Erythroblast (primary cell): ENCODE measurements at places on chromosomes 1 and 21.

DNA sequence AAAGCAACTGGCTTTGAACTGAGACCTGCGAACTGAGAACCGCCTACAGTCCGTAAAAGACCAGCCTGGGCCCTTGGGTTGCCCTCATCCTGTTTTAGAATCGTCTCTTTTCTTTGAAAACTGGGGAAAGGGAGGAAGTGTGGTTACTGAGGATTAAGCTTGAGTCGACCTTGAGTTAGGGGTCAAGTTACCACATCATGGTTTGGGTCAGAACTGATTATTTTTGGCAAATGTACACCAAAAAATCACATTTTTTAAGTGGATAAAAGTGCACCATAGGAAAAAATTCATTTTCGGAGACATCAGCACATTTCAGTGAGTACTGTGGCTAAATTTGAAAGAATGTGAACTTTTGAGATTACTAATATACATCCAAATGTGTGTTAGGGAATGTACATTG, 76.9 kb upstream of the KAZN start:
- no peak for DNase-seq

- DNase-seq = no peak
Observed at GRCh38 chr1:64265141-64265540, 61.7 kb downstream of the UBE2U start.

DNA sequence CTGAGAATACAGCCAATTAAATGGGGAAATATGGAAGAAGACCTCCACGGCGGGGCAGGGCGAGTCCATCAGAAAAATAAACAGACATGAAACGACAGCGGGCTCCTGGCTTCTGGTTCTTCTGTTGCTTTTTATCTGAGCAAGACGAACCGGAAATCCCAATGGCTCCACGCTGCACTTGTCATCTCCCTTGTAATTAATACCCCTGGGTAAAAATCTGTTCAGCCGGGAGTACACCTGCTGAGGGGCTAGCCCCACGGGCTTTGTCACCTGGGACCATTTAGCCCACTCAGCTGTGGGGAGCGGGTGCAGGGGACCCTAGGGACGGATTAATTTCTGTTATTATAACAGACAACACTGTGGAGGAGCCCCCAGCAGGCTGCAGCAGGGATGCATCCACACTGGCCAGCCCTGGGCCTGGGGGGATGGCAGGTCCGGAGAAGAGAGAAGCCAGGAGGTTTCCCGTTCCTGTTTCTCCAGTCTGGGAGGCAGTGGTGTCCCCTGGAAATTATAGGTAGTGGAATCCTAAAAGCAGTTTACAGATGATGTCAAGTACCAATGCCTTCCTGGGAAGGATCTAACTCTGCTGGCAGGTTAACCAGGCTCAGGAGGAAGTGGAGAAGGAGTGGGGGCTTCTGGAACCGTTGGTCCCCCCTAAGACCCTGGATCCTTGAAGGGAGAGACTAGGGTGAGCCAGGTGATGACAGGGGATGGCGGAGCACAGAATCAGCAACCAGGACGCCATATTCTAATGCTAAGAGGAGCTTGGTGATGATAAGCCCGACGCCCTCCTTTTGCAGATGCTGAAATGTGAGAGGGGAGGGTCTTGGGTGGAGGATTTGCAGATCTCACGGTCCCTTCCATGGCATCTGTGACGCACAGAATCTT, 566.1 kb downstream of the PTPRU start:
- no peak for DNase-seq

- no peak for DNase-seq
Observed at GRCh38 chr21:21084179-21084578, 86.0 kb downstream of the NCAM2 start.

- DNase-seq = no peak
Observed at GRCh38 chr1:30325085-30325935, 398.1 kb downstream of the MATN1 start.

- DNase-seq = no peak
Observed at GRCh38 chr1:30466610-30467009, 256.8 kb downstream of the MATN1 start.

GRCh38 chr1:55654171-55654570, 439.0 kb upstream of the USP24 start:
- DNase-seq = no peak

DNA sequence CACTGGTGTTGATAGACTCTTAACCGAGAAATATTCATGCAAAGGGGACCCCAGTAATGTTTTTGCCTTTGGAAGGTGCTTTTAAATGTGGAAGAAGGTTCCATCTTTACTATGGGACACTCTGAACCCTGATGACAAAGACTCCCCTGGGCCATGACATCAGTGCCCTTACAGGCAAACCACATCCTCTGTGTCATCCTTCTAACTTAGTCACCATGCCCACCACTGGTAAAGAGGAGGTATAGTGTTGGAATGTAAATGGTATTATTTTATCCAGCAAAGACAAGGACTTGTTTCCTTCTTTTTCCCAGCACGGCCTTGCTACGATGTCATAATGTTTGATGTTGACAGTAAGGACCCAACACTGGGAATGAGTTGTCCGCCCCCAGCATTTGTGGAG, 12.6 kb downstream of the METTL13 start:
- peak; percentile 44 for DNase-seq

GRCh38 chr1:221429264-221429663, 312.6 kb downstream of the DUSP10 start:
- no peak for DNase-seq

- no peak for DNase-seq
Observed at GRCh38 chr1:160403244-160403643, 2.9 kb downstream of the VANGL2 start.

DNA sequence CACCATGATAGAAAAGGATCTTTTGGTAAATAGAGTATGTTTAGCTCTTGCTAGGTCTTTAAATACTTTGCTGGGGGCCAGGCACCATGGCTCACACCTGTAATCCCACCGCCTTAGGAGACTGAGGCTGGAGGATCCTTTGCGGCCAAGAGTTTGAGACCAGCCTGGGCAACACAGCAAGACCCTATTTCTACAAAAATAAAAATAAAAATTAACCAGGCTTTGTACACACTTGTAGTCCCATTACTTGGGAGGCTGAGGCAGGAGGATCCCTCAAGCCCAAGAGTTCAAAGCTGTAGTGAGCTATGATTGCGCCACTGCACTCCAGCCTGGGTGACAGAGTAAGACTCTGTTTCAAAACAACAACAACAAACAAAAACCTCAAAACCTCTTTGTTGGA, 1.1 kb upstream of the KCNE2 start:
- DNase-seq = no peak

DNA sequence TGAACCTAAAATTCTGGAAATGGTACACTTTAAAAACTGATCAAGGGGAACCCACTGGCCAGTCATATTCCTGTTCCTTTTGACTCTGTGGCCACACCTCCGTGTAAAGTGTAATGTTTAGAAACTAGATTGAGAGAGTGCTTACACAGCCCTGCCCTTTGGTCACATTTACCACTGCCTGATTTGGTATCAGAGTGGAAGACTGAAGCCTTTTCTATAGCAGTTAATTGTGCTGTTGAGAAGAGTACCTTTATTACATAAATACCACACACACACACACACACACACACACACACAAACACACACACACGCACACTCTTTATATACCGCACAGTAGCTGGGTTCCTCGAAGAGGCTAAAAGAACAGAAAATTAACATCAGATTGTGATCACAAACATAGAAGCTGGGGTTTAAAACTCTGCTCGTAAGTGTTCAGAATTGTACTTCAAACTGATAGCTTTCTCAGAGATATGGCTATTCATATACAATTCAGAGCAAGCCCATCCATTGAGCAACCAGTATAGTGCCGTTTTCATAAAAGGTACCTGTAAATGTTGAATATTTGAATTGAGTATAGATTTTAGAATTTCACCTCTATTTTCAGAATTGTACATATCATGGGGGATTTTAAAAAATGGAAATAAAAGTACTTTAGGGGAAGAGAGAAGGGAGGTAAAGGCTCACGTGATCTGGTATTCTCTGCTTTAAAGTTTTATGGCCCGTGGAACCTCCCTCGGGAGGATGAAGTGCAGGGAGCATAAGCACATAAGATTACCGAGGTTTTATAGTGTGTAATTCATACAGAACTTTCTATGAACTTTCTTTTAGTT, 37.5 kb downstream of the CAMTA1 start:
- no peak for DNase-seq

GRCh38 chr1:43194509-43194908, 22.4 kb downstream of the CFAP57 start:
- no peak for DNase-seq

DNA sequence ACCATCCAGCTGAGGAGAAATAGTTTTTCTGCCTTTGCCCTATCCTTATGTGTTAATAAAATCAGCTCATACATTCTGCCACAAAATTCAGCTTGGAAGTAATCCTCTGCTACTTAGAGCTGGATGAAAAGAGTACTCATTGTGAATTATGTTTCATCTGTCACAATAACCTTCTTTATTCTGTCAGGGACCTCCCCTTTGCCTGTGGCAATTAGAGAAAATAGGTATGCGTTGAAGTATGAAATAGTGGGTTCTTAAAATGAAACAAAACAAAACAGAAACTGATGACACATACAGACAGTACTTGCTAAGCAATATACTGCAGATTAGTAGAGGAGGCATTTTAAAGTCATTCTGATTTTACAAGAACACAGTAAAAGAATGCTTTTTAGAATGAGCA, 578.5 kb downstream of the USP25 start:
- DNase-seq = no peak

DNA sequence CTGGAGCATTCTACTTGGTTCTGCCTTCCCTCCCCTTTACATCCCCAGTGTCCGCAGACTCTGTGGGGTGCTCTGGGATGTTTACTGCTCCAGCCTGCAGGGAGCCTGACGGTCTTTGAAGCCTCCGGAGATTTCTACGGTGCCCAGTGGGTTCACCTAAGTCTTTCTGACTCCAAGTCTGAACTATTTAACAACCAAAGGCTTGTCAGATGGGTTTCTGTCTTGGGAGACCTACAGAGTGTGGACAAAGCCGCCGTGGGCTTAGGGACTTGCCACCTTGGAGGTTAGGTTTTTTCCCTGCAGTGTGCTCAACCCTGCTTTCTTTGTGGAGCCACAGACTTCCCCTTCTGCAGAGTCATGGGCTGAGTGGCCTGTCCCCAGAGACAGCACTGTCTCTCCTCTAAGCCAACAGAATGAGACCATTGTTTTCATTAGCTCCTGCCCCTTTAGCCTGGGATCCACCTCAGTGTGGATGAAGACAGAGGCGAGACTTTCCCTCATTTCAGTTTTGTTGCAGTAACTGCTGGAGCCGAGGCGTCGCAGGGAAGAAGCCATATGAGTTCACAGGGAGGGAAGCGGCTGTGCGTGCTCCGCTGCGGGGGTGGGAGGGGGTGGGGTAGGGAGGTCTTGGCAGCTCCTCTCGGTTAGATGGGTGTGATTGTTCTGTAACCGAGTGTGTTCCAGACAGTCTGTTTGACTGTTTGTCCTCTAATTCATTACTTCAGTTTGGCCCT, 120.7 kb downstream of the CNIH3 start:
- no peak for DNase-seq
